ENCODE measurements at places on chromosomes 4 and X.

GRCh38 chr4:67638136-67638535 is 62.8 kb downstream of the UBA6 start:
- no peak for DNase-seq

DNA sequence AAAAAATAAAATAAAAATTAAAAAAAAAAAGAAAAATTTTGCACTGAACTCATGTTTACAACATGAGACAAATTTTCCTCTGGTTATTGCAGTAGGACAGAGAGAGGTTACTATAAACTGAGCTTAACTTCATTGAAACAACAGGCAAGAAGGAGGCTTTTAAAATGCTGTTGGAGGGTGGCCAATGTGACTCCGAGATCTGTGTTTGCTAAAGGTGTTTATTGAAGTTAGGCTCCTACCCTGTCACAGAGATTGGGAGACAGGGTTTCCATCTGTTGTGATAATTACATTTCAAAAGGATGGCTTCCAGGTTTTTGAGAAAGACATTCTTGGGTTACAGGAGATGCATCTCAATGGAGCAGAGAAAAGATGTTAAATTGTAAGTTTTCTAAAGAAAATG is 370.5 kb upstream of the HS3ST1 start:
- DNase-seq = no peak

- no peak for DNase-seq
Observed at GRCh38 chr4:187883836-187884475, 111.6 kb upstream of the ZFP42 start.

DNA sequence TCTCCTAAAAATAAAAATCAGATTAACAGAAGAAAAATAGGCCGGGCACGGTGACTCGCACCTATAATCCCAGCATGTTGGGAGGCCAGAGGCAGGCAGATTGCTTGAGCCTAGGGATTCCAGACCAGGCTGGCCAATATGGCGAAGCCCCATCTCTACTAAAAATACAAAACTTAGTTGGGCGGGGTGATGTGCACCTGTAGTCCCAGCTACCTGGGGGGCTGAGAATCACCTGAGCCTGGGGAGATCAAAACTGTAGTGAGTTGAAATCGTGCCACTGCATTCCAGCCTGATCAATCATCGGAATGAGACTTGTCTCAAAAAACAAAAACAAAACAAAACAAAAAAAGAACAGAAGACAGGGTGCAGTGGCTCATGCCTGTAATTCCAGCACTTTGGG is 32.8 kb upstream of the NOCT start:
- no peak for DNase-seq

GRCh38 chr4:130955520-130955919 is 1859.6 kb downstream of the C4orf33 start:
- DNase-seq = no peak

DNA sequence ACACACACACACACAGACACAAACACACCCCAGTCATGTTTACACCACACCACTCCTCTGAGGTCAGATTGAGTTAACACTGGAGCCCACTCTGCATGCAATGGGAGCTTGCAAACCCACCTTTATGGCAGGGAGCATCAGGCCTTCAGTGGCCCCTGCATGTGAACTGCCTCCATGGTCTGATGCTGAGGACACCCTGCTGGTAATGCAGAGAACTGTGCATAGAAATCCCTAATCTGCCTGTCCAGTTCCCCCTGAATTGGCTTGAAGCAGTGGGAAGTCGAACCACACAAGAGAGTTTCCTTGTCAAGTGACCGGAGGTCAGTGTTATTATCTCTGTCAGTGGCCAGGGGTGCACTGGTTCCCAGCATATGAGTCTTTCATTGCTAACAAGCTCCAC is 59.8 kb downstream of the ANOS1 start:
- DNase-seq = no peak

DNA sequence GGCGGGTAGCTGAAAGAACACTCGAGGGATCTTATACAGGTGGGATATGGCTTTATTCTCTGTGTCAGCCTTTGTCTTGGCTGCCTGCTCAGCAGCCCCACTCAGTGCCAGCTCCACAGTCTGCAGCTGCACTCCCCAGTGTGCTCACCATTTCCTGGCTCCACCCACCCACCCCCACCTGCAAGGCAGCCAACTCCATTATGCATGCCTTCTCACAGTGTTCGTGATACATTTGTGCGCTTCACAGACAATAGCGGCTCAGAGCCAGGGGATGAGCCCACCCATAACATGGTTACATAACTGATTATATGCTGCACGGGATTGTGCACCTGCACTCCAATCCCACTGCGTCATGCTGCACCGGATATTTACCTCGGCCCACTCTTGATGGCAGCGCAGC is 8.8 kb upstream of the TMEM128 start:
- no peak for DNase-seq

DNA sequence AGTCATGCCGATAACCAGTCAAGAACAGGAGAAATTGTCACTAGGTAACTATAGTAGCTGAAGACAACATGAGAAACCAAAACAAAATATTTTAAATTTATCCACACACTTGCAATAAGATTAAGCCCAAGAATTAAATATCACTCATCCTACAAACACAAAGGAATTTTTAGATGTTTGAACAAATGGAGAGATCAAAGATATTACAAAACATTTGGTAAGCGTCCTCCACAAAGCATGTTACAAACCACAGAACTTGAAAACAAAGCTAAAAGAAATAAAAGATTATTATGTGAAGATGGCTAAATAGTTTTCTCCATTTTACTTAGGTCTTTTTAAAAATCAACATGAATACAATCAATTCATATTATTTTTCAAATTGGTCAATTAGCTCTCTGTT is 631.9 kb upstream of the INTU start:
- DNase-seq = no peak

Measured in NCI-H1092 (cell line).